ENCODE measurements at places on chromosomes 5 and 9.

DNA sequence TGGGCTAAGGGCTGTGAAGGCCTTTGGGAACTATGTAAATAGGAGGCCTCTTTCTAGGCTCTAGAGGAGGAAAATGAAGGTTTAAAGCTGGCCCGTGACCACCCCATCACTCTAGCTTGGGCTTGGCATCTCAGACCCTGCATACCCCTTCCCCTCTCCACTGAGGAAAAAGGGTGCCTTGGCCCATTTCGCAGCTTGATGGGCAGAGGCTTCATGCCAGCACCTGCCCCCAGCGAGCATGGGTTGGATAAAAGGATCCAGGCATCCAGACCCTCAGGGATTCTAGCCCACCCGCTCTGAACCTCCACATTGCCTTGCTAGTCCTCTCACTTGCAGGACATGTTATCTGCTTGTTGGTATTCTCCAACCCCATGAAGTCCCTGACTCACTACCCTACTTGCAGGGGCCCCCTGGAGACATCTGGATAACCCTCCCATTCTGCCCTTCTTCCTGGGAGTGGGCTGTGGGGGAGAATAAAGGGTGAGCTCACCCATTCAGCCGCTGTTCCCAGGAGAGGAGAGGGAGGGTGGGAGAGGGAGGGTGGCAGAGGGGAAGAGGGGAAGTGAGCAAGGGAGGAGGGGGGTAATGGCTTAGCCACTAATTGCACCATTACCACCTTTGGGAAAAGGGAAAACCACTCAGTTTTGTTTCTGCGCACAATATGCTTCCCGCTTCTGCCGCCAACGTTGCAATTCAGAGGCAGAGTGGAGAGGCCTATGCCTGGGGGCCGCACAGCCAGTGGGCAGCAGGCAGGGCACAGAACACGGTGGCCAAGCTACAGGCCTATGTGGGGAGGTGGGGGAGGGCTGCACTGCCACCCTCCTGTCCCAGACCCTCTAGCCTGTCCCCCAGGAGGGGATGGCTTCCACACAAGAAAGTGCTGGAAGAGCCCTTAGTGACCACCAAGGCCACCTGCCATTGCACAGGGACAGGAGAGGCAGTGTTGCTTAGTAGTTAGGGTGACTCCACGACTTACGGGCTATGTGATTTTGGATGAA lies 2.1 kb upstream of the CAMK2A start:
- no peak for DNase-seq

DNA sequence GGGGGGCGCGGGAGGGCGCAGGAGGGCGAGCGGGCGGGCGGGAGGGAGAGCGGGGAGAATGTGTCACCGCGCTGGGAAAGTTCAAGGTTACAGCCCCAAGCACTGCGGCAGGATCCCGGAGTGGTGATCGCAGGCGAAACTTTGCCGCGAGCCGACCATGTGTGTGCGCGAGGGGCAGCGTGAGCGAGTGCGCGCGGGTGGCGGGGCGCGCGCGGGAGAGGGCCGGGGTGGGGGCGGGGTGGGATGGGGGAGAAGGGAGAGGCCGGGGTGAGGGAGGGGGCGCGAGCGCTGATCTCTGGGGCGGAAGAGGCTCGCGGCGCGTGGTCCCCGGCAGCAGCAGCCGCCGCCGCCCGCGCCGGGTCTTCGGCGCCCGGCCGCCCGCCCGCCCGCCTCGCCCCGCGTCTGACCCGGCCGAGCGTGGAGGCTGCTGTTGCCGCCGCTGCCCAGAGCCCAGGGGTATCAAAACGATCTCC lies at the start of gene NFIB:
TSS of gene NFIB (minus strand) at position 191 of the 473 bp plus-strand sequence. CDS start 630 bp downstream, outside the sequence.
- no peak for DNase-seq

DNA sequence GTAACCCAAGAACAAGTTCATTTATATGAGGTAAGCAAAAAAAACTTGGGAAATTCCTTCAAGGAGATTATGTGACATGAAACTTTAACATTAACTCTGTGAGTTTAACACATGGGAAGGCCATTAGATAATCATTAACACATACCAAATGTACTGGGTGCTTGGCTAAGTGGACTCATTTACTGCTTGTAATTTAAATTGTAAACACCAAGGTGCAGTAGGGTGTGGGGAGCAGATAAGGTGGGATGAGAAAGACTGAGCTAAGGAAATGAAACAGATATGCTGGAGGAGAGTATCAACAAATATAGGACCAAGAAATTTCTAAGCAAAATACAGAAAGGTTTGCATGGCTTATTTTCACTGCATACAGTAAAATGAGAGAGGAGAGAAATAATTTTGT lies 2384.8 kb upstream of the ACO1 start:
- DNase-seq: no peak

DNA sequence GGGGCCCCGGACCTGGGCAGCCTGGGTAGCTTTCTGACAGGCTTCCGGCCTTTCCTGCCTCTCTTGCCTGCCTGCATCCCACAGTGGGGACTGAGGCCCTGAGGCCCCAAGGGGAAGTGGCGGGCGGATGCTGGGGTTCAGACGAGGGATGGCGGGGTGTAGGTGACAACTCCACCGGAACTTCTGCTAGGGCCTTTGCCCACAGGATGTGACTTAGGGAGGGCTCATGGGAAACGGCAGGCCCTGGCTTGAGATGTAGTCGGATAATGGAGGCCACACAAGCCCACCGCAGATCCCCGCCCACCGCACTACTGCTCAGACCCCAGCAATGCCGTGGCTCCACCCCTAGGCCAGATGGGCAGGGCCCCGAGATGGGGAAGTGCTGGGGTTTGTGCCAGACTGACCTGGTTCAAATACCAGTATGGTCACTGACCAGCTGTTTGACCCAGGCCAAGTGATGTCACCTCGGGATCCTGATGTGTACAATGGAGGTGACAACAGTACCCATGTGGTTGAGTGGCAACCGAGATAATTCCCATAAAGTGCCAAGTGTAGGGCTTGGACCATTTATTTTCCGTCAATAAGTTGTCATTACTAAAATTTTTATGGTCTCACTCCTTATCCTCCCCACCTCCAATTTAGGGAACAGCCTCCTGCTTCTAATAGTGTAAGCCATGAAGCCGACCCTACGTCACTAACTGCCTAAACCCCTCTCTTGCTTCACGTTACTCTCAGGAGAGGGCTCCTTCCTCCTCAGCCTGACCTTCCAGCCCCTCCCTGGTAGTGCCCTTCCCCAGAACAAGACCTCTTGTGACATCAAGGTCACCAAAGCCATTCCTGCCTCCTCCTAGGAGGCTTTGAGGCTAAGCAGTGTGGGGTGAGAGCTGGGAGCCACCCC lies 2.5 kb upstream of the CDK9 start:
- peak; percentile 31 for DNase-seq

DNA sequence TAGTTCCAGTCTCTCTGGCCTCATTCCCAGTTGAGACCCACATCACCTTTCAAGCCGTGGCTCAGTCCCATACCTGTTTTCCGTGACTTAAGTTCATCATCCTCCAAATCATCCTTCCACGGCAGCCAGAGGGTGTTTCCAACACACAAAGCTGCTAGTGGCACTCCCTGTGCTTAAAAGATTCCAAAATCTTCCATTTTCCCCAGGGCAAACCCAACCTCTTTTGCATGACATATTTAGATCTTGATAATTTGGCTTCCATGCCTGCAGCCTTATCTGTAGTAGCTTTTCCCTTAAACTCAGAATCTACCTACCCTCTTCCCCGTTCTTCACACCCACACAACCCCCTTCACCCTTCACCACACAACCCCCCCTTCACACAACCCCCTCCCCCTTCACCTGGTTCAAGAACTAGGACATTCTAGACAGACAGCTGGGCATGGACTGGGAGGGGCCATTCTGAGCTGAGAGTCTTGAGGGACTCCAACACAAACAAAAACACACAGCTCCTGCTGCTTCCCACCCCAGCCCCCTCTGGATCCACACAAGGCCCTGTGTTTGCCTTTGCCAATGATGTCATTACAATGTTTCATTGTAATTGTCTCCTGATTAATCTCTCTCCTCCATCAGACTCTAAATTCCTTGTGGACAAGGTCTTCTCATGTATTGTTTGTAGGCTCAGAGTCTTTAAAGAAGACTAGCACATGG lies 268.2 kb downstream of the SH3GL2 start:
- no peak for DNase-seq

GRCh38 chr5:43075319-43076293 lies 35.5 kb upstream of the ANXA2R start:
- no peak for DNase-seq

GRCh38 chr9:71136696-71137095 lies 15.3 kb upstream of the TRPM3 start:
- no peak for DNase-seq

DNA sequence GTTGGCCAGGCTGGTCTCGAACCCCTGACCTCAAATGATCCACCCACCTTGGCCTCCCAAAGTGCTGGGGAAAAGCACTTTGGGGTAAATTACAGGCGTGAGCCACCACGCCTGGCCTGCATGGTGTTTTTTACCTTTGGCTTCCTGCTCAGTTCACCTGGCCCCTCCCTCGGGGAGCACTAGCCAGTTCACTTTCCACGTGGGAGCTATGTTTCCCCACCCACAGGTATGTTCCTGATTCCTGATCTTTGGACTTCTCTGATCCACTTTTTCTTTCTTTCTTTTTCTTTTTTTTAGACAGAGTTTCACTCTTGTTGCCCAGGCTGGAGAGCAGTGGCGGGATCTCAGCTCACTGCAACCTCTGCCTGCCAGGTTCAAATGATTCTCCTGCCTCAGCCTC lies 15.8 kb downstream of the DAB2IP start:
- DNase-seq: no peak

DNA sequence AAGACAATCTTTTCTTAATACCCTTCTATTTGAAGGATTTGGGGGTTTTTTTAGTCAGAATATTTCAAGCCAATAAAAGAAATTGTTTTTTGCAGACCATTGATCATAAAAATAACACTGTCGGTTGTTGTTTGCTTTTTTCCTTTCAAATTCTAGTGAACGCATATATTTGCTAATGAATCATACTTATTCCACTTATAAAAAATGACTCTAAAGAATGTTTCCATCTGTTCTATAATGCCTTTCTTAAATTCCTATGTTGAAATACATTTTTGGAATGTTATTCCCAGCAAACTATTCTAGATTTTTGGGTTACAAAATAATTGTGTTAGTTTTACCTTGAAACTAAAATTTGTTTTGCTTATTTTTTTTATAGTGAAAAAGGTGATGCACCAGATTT lies 32.2 kb downstream of the CWC27 start:
- no peak for DNase-seq

- no peak for DNase-seq
Observed at GRCh38 chr5:103441523-103441922, 121.1 kb downstream of the NUDT12 start.

- no peak for DNase-seq
Observed at GRCh38 chr5:37739817-37740261, 100.0 kb downstream of the GDNF start.

DNA sequence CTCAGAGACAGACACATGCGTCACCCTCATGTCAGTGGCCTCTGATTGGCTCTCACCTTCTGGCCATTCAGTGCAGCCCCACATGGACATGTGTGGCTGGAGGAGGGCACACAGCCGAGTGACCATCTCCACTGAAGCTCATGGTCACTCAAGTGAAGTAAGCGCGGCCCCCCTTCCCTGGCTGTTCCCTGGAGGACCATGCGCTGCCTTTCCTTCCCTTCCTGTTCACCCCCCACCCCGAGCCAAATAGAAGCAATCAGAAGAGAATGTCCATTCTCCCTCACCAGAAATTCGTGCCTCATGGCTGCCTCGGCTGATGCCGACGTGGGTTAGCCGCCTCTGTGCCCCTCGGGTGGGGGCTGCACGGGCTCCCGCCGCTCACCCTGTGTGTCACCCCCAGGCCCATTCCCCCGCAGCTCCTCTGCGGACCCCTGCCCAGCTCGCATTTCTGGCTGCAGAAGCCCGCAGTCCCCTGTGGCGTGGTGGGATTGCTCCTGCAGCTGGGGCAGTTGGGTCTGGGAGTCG lies 12.5 kb upstream of the COL5A1 start:
- DNase-seq: no peak

DNA sequence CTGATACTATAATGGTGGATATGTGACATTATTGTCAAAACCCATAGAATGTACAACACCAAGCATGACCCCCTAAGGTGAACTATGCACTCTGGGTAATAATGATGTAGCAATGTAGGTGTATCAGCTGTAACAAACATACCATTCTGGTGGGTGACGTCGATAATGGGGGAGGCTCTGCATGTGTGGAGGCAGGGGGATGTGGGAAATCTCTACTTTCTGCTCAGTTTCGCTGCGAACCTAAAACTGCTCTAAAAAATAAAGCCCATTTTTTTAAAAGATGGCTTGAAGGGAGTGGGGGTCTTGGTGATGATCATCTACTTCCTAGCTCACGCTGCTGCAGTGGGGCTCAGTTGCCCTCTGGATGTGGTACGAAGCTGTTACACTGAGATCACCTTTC lies 51.1 kb downstream of the RASGEF1C start:
- DNase-seq: no peak

- DNase-seq: no peak
Observed at GRCh38 chr5:121292664-121293063, 559.0 kb upstream of the FTMT start.

DNA sequence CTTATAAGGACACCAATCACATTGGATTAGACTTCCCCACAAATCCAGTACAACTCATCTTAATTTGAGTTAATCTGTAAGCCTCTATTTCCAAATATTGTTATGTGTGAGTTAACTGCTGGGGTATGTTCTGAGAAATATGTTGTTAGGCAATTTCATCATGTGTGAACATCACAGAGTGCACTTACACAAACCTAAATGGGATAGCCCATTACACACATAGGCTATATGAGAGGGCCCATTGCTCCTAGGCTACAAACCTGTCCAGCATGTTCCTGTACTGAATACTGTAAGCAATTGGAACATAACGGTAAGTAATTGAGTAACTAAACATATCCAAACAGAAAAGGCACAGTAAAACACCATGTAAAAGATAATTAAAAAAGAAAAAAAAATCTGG lies 19.1 kb upstream of the ARSI start:
- DNase-seq: no peak

GRCh38 chr5:56574778-56575177 lies 240.6 kb upstream of the MAP3K1 start:
- DNase-seq: no peak

GRCh38 chr9:15222313-15222712 lies 84.7 kb downstream of the TTC39B start:
- no peak for DNase-seq

DNA sequence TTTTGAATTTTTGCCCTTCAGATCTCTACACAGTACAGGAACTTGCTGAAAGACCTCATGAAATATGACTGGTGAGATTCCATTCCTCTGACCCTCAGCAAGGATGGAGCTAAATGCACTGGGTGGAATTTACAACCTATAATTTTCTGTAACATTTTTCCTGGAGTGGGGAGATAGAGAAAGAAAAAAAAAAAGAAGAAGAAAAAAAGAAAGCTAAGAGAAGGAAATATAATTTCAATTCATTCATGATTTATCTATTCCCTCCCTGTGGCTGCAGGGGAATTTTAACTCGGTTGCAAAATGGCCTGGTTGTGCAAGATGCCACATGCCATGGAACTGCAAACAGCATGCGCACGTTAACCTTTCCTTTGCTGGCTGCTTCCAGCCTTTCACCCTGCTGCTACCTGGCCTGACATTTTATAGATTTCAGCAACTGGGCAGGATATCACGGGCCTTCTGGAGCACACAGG lies 155.4 kb downstream of the FSTL4 start:
- no peak for DNase-seq

GRCh38 chr5:126462239-126463014 lies 39.2 kb downstream of the GRAMD2B start:
- DNase-seq: no peak

GRCh38 chr5:167415779-167416746 lies 875.4 kb upstream of the WWC1 start:
- DNase-seq: no peak
